ELF-1 (cell line): ENCODE measurements at places on chromosomes 1 and 21.

GRCh38 chr1:31811605-31812004 is 4.2 kb downstream of the SPOCD1 start:
- peak; percentile 70 for DNase-seq

DNA sequence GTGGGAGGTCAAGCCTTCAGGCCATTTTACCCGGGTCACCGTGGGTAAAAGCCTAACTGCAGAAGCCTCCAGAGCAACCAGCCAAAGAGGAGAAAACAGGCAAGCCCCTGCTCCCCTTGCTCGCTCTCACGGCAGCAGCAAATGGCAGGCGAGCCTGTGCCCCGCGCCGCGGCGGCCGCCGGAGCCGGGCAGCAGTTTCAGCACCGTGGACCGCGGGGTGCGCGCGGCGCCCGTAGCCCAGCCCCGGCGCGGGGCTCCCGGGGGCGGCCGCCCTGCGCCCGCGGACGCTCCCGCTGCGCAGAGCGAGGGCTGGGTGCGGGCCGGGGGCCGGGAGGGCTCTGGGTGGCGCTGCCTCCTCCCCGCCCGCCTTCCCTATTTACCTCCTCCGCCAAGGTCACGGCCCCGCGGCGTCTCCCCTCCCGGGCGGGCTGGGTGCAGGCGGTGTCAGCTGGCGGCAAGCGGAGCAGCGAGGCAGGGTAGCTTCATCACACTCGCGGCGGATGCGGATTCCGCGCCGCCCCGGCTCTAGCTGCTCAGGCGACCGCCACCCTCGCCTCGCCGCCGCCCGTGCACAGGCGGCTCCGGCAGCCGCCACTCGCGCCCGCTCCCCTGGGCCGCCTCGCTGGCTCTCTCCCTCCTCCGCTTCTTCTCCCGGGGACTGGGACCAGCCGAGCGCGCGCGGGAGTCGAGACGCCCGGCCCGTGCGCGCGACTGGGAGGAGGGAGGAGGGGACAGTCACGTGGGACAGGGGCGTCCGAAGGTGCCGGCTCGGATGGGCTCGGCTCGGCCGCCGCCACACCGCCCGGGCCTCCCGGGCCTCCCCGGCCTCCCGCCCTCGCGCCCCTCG is at the start of gene RGS7:
TSS of gene RGS7 (minus strand) at position 687 of the 847 bp plus-strand sequence.
- DNase-seq: peak; percentile 59

DNA sequence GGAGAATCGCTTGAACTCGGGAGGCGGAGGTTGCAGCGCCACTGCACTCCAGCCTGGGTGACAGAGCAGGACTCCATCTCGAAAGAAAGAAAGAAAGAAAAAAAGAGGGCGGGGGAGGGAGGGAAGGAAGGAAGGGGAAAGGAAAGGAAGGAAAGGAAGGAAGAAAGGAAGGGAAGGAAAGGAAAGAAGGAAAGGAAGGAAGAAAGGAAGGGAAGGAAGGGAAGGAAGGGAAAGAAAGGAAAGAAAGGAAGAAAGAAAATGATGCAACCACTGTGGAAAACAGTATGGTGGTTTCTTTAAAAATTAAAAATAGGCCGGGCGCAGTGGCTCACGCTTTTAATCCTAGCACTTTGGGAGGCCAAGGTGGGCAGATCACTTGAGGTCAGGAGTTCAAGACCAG is 15.2 kb upstream of the RCAN3 start:
- DNase-seq: no peak

- peak; percentile 84 for DNase-seq
Measured at GRCh38 chr1:205977402-205978014, 25.7 kb downstream of the RAB7B start.

GRCh38 chr1:25587290-25587689 is 29.3 kb upstream of the MAN1C1 start:
- DNase-seq: no peak

DNA sequence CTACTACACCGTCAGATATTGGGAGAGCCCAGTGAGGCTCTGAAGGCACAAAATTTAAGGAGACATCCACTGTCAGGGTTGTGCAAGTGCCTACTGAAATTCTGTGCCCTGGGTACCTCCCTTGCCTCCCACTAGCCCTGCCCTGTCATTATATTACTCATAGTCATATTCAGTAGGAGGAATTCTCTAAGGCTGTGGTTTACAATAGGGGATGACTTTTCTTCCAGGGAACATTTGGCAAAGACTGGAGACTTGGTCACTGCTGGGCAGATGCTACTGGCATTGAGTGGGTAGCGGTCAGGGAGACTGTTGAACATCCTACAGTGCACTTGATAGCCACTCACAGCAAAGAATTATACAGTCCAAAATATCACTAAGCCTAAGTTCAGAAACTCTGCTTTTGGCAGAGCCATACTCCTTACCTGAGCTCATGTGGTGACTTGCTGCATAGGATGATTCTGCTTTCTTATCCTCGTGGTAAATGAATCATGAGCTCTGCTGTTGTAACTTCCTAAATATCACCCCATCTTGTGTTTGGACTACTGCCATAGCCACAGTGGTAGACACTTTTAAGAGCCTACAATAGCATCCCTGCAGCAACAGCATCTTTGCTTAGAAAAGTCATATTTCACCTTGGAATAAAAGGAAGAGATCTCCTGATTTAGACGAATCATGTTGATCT is 563.4 kb upstream of the PLXNA2 start:
- DNase-seq: no peak

DNA sequence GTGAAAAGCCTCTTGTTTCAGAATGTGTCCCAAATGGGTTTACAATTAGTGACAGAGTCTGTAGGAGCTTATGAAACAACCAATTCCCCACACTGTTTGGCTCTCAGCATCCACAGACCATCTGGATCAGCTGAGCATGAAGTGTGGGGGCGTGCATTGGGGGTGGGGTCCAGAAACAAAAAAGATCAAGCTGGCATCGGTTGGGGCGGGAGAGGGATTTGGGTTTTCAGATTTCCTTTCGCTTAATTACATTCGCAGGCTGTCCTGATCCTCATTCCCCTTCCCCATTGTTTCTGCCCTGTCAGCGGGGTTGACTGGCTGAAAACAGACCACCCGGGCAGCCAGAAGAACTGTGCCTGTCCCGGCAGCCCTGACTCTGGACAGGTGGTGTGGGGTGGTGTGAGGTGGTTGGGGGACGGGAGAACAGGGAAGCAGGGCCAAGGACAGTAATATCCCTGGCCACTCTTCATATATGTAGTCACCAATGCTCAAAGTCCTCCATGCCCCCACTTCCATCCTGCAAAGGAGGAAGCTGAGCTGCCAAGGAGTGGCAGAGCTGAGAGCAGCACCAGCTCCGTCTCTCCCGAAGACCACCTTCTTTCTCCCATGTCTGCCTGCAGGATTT is 92.0 kb downstream of the IER5 start:
- peak; percentile 30 for DNase-seq

DNA sequence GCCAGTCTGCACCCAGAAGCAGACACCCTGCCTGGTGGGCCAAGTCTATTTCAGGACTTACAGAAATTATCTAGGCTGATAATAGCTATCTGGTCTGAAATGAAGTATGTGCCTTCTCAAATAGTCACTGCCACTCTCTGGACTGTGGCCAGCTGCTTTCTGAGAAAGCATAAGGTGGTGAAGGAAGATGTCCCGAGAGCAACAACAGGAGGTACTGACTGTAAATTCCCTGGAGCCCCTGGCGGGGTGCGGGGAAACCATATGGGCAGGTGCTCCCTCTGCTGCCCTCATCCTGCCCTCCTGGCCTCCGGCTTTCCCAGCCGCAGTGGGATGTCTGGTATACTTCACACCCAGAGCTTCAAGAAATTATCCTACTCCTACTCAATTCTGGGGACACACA is 86.8 kb downstream of the TGFBR3 start:
- no peak for DNase-seq

- no peak for DNase-seq
Measured at GRCh38 chr1:63643926-63644325, 50.7 kb downstream of the PGM1 start.

DNA sequence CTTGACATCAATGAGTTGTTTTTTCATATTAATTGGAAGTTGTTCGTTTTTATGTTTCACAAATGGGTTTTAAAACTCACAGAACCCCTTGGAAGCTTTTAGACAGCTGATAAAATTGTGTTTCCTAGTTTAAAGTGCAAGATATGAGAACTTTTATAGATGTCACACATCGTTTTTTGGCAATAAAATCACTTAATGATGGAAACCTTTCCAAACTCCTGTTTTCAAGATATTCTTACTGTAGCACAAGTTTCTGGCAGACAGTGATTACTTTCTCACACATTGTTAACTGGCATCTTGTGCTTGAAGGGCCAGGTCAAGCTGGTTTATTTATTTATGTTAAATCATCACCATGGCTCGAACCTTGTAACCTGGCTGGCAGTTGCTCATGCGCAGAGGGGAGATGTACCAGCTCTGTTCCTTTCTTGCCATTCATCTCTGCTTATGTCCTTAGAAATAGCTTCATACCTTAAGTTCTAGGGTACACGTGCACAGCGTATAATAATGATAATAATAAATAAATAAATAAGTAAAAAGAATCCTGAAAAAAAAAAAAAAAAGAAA is 10.2 kb upstream of the RCAN1 start:
- DNase-seq: no peak

GRCh38 chr1:80155371-80155770 is 1148.8 kb upstream of the ADGRL4 start:
- DNase-seq: no peak

GRCh38 chr1:182699393-182700350 is 15.3 kb upstream of the RGS8 start:
- peak; percentile 78 for DNase-seq

DNA sequence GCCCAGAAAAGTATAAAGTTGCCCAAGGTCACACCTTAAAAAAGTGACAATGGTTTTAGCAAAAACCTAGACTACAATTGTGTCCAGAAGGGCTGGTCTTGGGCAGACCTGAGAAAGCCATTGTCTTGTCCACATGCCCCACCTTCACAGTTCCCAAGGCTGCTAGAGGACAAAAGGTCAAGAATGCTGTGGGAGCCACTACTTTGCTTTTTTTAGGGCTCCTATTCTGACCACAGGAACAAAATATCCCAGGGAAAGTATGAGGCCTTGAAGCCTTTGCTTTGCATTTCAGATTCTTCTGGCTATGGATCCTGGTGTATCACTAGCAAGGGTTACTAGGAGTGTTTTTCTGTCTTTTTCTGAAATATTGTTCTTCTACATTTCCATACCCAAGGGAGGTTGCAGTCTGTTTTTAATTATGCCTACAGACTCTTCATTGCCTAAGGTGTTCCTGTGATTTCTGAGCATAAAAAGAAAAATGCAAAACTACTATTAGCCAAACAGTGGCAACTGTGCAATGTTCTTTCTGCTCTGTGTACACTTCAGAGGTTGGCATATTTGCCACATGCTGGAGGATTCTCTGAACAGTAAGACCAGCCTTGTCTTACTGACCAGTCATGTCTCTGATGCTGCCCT is 10.7 kb downstream of the C1orf162 start:
- no peak for DNase-seq

DNA sequence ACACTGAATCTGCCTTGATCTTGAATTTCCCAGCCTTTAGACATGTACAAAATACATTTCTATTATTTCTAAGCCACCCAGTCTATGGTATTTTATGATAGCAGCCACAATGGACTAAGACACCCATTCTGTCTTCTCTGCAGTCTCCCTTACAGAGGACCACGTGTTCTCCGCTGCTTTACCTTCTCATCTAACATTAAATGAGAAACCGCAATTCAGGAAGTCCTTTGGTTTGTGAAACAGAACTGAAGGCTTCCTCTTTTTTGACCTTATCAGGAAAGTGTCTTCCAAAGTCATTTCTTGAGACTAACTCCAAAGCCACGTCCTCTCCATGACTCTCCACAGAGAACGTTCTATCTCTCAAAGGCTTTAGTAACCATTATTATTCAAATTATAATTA is 560.1 kb downstream of the OMA1 start:
- DNase-seq: no peak

DNA sequence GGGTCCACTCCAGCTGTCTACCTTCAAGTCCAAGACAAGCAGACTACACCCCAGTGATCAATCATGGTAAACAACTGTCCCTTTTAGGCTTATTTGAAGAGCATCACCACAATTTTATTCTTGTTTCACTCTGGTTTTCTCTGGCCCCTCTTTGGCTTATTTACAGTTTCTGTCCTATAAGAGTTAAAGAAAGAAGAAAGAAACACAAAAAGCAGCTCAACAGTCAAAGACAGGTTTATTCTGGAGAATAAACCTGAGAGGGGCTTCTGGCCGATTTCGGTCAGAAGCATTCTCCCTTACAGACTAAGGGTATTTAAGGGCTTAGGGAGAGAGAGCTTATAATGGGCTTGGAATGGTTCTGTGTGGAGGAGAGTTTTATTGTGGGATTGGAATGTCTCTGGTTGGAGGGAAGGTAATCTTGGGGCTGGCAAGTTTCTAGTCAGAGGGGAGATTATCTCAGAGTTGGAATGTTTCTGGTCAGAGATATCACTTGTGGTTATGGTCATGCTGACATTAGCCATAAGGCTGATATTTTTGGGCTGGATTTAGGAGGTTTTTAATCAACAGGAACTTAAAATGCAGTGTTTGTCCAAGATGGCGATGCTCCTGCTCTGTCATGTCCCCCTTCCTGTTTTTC is 161.0 kb downstream of the URB2 start:
- peak; percentile 4 for DNase-seq

GRCh38 chr1:49060766-49061165 is 284.1 kb upstream of the BEND5 start:
- DNase-seq: no peak

DNA sequence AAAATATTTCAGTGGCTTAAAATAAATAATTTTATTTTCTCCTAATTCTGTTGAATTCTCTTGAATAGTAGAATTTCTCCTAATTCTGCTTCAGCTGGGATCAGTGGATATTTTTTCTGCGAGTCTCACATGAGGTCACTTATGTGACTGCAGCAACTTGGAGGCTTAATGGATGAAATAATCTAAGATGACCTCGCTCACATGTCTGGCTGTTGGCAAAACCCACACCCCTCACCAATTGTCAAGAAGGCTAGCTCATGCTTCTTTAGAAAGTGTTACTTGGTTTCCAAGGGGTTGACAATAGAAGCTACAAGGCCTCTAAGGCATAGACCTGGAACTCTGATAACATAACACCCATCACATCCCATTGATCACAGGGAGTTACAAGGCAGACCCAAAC is 156.9 kb upstream of the DPYD start:
- DNase-seq: no peak

GRCh38 chr1:66373157-66373591 is 160.8 kb upstream of the SGIP1 start:
- no peak for DNase-seq

DNA sequence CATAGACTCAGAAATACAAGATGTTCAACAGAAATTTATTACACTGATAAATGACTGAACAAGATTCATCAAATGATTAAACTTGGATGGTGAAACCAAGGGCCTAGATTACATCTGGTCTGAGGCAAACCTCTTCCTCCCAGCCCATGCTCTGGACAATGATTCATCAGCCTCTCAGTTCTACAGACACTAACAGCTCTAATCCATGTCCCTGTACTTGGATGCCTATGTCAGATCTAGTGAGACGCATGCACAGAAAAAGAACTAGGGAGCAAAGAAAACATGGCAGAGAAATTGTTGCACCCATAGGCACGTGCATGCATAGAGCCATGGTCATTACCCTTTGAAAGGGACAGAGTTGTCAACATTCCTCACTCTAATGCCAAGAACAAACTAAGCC is 250.1 kb downstream of the KCNH1 start:
- DNase-seq: no peak
